ENCODE measurements at places on chromosomes 12 and 14. TPM values are rescaled to one million over a fixed set of nuclear protein-coding genes. Genes with fewer than 3 reads are reported as not detected.

DNA sequence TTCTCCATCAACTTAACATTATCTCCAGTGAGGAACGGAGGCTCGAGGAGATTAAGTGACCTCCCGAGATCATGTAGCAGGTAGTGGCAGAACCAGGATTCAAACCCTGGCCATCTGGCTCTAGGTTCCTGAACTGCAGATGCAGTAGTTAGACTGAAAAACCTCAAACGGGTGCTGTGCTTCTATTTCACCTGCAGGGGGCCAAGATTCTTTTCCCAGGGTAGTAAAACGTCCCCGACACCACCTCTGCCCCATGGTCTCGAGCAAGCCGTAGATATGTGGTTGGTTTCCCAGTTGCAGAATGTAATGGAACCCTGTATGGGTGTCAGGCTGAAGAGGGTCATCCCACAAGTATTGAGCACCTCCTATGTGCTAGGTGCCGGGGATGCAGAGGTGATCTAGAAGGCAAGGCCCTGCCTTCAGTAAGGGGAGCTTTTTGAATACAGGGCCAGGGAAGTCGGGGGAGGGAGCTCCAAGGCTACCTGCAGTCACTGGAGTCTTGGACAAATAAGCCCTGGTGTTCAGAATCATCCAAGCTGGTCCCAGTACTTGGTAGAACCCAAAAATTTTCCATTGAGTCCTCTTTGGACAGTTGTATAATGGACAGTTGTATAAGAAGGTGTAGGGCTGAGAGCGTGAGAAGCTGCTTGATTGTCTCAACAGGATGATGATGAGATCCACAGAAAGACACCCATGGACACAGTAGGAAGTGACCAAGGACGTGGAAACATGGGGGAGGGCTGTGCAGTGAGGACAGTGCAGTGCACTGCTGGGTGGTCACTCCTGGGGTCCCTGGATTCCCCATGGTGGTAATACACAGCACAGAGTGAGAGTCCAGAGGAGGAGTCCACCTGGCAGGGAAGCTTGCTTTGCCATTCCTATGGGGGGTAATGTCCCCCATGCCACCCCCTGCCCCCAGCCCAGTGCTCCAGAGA is 197.2 kb downstream of the CHST11 start:
- no peak for ATAC-seq
- no peak overlapping the region for H3K27ac ChIP-seq
- H3K4me3 ChIP-seq, result no peak overlapping the region
- H3K4me1 ChIP-seq, result no peaks in the 10 kb centered on the region
- H3K36me3 ChIP-seq, result no peaks in the 10 kb centered on the region
- H3K27me3 ChIP-seq, result no peaks in the 10 kb centered on the region

DNA sequence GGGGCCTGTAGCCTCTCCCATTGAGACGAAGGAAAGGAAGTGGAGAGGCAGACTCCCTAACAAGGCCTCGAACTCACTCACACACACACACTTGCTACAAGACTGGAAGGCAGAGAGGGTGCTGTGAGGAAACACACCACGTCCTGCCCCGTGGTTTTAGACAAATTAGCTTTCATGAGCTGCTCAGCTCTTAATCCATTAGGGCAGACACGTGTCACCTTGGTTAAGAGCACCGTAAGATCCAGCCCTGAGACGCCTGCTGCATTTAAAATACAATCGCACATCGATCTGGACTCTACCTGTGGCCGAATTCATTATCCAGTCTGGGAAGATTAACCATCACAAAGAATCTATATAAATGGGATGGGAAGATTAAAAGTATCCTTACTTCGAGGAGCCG is 72.0 kb downstream of the RIMBP2 start:
- H3K4me1 ChIP-seq, result no peaks in the 10 kb centered on the region
- no peak for ATAC-seq
- no peaks in the 10 kb centered on the region for H3K36me3 ChIP-seq
- peaks cover 4% of the 10 kb centered on the region for H3K27me3 ChIP-seq
- no peak overlapping the region for H3K27ac ChIP-seq

GRCh38 chr14:71289536-71289935 is 382.3 kb downstream of the PCNX1 start:
- no peak for ATAC-seq
- H3K27me3 ChIP-seq, result no peaks in the 10 kb centered on the region
- H3K36me3 ChIP-seq, result no peaks in the 10 kb centered on the region
- no peaks in the 10 kb centered on the region for H3K4me1 ChIP-seq
- no peak overlapping the region for H3K4me3 ChIP-seq

DNA sequence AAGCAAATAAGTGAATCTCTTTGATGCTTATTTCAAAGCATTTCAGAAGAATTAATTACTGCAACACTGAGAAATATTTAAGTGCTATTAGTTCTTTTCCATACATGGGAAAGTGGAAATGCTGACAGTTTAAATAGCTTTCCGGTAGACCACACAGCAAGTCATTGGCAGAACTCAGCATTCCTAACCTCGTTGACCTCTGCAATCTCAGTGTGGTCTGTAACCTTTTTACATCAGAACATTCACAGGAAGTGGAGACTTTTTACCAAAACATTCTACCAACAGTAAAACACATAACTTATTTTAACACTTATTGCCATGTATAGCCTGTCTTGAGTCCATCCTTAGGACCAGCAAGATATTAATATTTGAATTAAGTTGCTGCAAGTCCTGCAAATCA is 249.5 kb upstream of the DCN start:
- no peak for ATAC-seq
- H3K36me3 ChIP-seq, result no peaks in the 10 kb centered on the region
- no peak overlapping the region for H3K27ac ChIP-seq
- no peak overlapping the region for H3K4me3 ChIP-seq

- H3K36me3 ChIP-seq, result no peaks in the 10 kb centered on the region
- H3K27me3 ChIP-seq, result no peaks in the 10 kb centered on the region
- peaks cover 41% of the 10 kb centered on the region for H3K4me1 ChIP-seq
- peak overlapping the region; percentile 59 for H3K4me3 ChIP-seq
Measured at GRCh38 chr12:51082561-51083125, 753 bp downstream of the CSRNP2 start.

DNA sequence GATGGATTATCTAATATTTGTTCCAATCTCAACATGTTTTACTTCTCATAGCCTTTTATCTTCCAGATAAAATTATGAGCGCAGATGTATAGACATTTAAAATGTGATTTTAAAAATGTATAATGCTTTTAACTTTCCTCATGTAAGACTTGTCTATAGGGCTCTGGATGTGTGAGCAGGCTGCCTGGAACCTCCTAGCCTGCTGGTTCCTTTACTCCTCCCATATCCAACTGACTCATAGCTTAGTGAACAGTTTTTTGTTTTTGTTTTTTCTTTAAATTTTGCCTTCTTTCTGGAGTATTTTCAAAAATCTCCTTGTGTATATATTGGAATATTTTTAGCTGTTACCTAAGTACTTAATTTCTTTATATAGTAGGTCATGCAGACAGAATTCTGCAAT is 115.4 kb downstream of the PDE3A start:
- H3K27ac ChIP-seq, result no peak overlapping the region
- no peaks in the 10 kb centered on the region for H3K4me1 ChIP-seq
- no peaks in the 10 kb centered on the region for H3K27me3 ChIP-seq
- no peak for ATAC-seq
- H3K4me3 ChIP-seq, result no peak overlapping the region
- no peaks in the 10 kb centered on the region for H3K36me3 ChIP-seq

- no peak overlapping the region for H3K4me3 ChIP-seq
- H3K4me1 ChIP-seq, result no peaks in the 10 kb centered on the region
- no peaks in the 10 kb centered on the region for H3K36me3 ChIP-seq
- no peak for ATAC-seq
Measured at GRCh38 chr12:5260591-5261086, 171.3 kb upstream of the NTF3 start.

GRCh38 chr14:23362200-23362599 is 2.8 kb downstream of the EFS start:
- H3K4me3 ChIP-seq, result no peak overlapping the region
- peak overlapping the region; percentile 60 for H3K27ac ChIP-seq
- ATAC-seq, result no peak
- peaks cover 5% of the 10 kb centered on the region for H3K27me3 ChIP-seq

GRCh38 chr14:55600784-55601561 is 21.0 kb downstream of the KTN1 start:
- no peaks in the 10 kb centered on the region for H3K27me3 ChIP-seq
- peaks cover 2% of the 10 kb centered on the region for H3K4me1 ChIP-seq
- no peaks in the 10 kb centered on the region for H3K36me3 ChIP-seq
- H3K4me3 ChIP-seq, result no peak overlapping the region
- no peak for ATAC-seq
- no peak overlapping the region for H3K27ac ChIP-seq

DNA sequence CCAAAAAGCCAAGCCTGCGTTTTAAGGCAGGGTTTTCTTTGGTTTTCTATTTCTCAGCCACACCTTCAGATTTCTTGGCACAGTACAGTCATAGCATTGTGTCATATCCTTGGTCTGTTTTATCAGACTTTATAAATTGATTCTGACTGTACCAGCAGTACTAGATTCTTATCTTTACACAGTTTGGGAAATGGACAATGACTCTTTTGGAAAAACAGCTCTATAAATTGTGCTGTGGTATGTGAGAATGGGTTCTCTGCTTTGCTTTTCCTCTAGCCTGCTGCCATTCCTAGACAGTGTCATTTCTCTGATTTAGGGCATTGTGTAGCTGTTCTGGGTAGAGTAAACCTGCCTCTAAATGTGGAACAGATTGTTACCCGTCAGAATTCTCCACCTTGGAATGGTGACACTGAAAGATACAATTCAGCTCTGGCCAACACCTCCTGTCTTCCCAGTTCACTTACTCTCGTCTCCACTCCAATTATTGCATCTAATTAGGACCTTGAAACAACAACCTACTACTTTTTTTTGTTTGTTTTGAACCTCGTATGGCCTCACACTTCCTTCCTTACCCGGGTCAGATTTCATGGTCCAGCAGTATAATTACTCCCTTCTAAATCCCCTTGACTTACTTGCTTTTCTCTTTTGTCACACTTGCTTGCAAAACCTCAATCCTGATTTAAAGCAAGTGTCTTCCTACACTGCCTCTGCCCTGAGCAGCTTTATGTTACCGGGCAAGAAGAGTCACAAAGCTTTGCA is 226.3 kb downstream of the ERC1 start:
- H3K27me3 ChIP-seq, result no peaks in the 10 kb centered on the region
- H3K4me3 ChIP-seq, result no peak overlapping the region
- H3K36me3 ChIP-seq, result no peaks in the 10 kb centered on the region
- H3K27ac ChIP-seq, result peak overlapping the region; percentile 43
- peak; percentile 86 for ATAC-seq

GRCh38 chr12:24933694-24934407 is 15.1 kb downstream of the BCAT1 start:
- no peak overlapping the region for H3K27ac ChIP-seq
- no peak overlapping the region for H3K4me3 ChIP-seq
- ATAC-seq, result no peak
- H3K4me1 ChIP-seq, result no peaks in the 10 kb centered on the region
- no peaks in the 10 kb centered on the region for H3K36me3 ChIP-seq

GRCh38 chr12:65415826-65416225 is 137.3 kb downstream of the MSRB3 start:
- H3K27ac ChIP-seq, result no peak overlapping the region
- peaks cover 23% of the 10 kb centered on the region for H3K36me3 ChIP-seq
- no peak overlapping the region for H3K4me3 ChIP-seq
- H3K4me1 ChIP-seq, result no peaks in the 10 kb centered on the region
- H3K27me3 ChIP-seq, result no peaks in the 10 kb centered on the region
- ATAC-seq, result no peak

DNA sequence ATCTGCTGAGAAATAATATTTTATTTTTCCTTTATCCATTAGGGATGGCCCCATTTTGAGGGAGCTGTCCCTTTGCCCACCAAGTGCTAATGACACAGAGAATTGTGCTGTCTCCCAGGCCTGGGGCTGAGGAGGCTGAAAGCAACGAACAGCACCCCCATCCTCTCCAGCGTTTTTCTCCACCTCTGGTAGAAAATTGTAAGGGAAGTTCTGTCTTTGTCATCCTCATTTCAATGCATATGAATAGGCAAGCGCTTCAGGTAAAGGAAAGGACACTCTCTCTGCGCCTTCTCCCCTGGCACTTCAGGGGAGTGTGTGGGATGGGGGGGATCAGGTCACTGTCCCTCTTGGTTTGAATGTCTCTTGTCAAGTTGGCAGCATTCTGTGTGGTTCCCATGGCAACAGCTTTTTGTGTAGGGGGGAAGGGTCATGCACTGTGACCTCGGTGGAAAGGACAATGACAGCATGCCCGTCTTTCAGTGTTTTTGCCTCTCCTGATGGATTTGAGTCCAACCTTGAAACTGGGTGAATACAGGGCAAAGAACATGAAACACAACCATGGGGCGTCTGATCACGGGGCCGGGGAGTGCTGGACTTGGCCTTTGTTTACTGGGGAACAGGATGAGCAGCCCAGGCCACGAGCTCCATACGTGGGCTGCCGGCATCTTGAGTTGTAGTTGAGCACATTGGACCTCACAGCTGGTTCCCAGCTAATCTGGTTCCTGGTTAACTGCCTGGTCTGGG is 230.2 kb downstream of the VRK1 start:
- no peak overlapping the region for H3K4me3 ChIP-seq
- no peak overlapping the region for H3K27ac ChIP-seq
- H3K4me1 ChIP-seq, result no peaks in the 10 kb centered on the region

- peaks cover 21% of the 10 kb centered on the region for H3K36me3 ChIP-seq
- peak overlapping the region; percentile 100 for H3K27ac ChIP-seq
- peaks cover 100% of the 10 kb centered on the region for H3K4me1 ChIP-seq
- H3K4me3 ChIP-seq, result no peak overlapping the region
- no peak for ATAC-seq
- H3K27me3 ChIP-seq, result no peaks in the 10 kb centered on the region
Measured at GRCh38 chr12:6214633-6215032, 14.4 kb downstream of the CD9 start.

DNA sequence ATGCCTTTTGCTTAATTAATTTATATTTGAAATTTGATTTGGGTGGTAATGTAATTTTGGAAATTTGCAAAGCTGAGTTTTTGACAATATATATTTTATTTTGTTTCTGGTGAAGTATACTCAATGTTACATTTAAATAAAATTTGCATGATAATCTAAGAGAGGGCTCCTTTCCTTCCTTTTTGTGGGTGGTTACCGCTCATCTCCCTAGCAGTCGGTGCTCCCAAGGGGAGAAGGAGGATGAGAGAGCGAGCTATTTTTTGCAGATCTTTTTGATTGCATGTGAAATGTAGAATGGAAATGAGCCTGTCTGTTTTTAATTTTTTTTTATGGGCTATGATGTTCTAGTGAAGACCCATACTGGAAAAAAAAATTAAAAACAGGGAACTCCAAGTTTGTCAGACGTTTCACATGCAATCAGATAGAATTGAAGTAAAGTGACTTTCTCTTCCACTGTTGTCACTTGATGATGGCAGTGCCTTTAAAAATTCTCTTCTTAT is 39.8 kb downstream of the MSRB3 start:
- no peak overlapping the region for H3K27ac ChIP-seq
- no peaks in the 10 kb centered on the region for H3K27me3 ChIP-seq
- no peak overlapping the region for H3K4me3 ChIP-seq
- peaks cover 6% of the 10 kb centered on the region for H3K36me3 ChIP-seq

- no peaks in the 10 kb centered on the region for H3K27me3 ChIP-seq
- no peak overlapping the region for H3K27ac ChIP-seq
- H3K36me3 ChIP-seq, result no peaks in the 10 kb centered on the region
- no peak for ATAC-seq
- H3K4me1 ChIP-seq, result no peaks in the 10 kb centered on the region
- no peak overlapping the region for H3K4me3 ChIP-seq
Measured at GRCh38 chr12:68352067-68352466, 19.9 kb upstream of the MDM1 start.

GRCh38 chr14:93629643-93630042 is 158.6 kb downstream of the PRIMA1 start:
- H3K4me3 ChIP-seq, result no peak overlapping the region
- H3K27ac ChIP-seq, result no peak overlapping the region
- ATAC-seq, result no peak
- H3K27me3 ChIP-seq, result peaks cover 3% of the 10 kb centered on the region
- no peaks in the 10 kb centered on the region for H3K36me3 ChIP-seq

The PAH gene
- total RNA-seq, result 0.67 TPM

The APOLD1 gene
- 16.2 TPM for total RNA-seq

The PLEKHG7 gene
- total RNA-seq, result not detected

The GOLGA3 gene
- 79.7 TPM for total RNA-seq

The FLRT2 gene
- 9.2 TPM for total RNA-seq

The C12orf54 gene
- total RNA-seq, result not detected

All from gastroesophageal sphincter (tissue), 4 donors.